ENCODE measurements at places on chromosomes 1 and 21. TPM values are rescaled to one million over a fixed set of nuclear protein-coding genes. Genes with fewer than 3 reads are reported as not detected.

The CADM3 gene
- 0.48 TPM for total RNA-seq

The GSTM5 gene
- 0.36 TPM for total RNA-seq

The WNT4 gene
- total RNA-seq = 7.7 TPM

The GFI1 gene
- total RNA-seq = 0.24 TPM

The CBR1 gene
- total RNA-seq = 131 TPM

The PYHIN1 gene
- 0.44 TPM for total RNA-seq

DNA sequence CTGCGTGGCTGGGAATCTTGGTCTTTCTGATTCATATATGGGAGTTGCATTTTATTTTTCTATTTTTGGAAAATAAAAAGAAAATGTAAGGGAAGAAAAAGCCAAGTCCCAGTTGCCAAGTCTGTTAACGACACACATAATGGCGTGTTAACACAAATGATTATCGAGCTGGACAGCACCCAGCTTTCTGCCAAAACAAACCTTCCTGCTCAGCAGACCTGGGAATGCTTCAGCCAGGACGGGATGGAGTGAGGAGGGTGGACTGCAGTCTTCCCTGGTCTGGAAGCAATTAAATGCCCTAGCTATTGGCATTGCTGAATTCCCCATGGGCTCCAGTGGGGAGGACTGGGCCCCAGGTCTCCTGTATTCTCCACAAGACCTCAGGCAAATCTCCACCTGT is 184.2 kb upstream of the USP24 start:
- no peak for ATAC-seq

- ATAC-seq = no peak
Observed at GRCh38 chr1:111486431-111486830, 12.6 kb downstream of the C1orf162 start.

DNA sequence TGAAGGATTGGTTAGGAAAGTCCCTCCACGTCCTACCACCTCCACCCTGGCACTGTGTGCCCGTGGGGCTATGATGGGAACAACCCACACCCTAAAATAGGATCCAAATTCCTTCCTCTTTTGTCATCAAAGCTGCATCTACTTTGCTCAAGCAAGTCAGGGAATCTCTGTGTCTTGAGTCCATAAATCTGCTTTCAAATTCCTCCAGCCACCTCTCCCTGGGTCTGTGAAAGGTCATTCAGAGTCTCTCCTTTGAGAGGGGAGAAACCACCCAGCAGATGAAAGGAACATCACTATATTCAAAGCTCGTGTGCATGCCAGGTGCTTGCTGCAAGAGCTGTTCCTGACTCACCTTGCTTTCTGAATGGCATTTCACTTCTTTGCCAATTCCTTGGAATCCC is 243.6 kb downstream of the TM2D1 start:
- ATAC-seq = peak; percentile 89

DNA sequence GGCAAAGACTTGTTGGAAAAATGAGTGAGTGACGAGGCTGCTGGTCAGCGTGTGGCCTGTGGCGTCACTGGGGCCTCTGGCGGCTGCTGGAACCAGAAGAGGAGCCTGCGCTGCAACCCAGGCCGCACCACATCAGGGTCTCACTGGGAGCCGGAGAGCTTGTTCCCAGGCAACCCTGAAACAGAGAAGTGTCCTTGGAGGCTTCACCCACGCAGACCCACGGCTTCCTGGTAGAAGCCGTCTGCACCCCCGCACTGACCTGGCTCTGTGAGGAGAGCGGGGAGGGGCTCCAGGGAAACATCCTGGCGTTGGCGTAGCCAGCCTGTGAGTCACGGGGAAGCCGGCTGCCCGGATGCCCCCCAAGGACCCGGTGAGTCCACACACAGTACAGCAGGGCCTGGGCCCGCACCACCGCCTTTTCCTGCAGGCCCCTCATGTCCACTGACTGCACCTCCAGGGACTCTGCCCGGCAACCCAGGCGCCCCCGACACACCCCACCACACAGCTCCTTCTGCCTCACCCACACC is 57.4 kb downstream of the COL6A1 start:
- ATAC-seq = peak; percentile 50

- ATAC-seq = no peak
Observed at GRCh38 chr1:89837036-89837481, 16.2 kb downstream of the LRRC8D start.

DNA sequence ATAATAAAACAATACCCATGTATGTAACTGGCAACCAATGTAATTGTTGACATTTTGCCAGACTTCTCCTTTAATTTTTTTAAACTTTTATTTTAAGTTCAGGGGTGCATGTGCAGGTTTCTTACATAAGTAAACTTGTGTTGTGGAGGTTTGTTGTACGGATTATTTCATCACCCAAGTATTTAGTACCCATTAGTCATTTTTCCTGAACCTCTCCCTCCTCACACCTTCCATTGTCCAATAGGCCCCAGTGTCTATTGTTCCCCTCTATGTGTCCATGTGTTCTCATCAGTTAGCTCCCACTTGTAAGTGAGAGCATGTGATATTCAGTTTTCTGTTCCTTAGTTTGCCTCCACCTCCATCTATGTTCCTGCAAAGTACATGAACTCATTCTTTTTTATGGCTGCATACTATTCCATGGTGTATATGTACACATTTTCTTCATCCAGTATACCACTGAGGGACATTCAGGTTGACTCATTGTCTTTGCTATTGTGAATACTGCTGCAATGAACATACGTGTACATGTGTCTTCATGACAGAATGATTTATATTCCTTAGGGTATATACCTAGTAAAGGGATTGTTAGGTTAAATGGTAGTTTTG is 6.7 kb downstream of the DEPDC1 start:
- ATAC-seq = no peak

- no peak for ATAC-seq
Observed at GRCh38 chr1:101843160-101843559, 153.6 kb downstream of the OLFM3 start.

DNA sequence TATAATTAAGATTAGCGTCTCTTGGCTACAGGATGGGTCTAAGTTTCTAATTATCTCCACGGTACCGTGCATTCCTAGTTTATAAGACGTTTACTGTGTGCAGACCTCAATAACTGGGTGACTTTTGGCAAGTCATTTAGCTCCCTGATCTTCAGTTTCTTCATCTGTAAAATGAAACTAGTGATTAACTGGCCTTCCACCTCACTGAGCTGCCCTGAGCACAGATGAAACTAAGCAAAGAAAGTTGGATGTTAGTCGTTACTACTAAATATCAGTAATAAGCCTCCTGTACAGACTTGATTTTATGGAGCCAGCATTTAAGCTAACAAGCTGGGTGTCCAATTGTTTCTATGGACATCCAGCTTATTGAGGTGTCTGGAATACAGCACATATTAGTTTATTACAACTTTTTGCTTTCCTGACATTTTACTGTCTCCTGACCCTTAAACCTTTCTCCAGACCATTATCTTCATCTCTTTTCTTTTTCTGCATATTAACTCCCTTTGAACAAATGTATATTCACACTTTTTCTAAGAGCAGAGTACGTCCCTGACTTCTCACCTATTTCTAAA is 1.1 kb downstream of the CR2 start:
- no peak for ATAC-seq

DNA sequence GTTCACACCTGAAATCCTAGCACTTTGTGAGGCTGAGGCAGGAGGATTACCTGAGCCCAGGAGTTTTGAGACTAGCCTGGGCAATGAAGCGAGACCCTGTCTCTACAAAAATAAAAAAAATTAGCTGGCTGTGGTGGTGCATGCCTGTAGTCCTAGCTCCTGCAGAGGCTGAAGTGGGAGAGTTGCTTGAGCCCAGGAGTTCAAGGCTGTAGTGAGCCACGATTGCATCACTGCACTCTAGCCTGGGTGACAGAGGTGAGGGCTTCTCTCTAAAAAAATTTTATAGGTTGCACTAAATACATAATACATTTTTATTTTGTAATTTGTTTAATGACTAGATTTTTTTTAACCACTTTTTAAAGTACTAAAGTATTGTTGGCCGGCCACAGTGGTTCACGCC is 6.1 kb downstream of the PARK7 start:
- ATAC-seq = no peak

- peak; percentile 8 for ATAC-seq
Observed at GRCh38 chr1:6392809-6393399, 663 bp downstream of the ACOT7 start.

- ATAC-seq = no peak
Observed at GRCh38 chr1:28927648-28928313, 13.4 kb downstream of the EPB41 start.

- ATAC-seq = peak; percentile 48
Observed at GRCh38 chr21:25421321-25422028, 185.8 kb downstream of the MRPL39 start.

DNA sequence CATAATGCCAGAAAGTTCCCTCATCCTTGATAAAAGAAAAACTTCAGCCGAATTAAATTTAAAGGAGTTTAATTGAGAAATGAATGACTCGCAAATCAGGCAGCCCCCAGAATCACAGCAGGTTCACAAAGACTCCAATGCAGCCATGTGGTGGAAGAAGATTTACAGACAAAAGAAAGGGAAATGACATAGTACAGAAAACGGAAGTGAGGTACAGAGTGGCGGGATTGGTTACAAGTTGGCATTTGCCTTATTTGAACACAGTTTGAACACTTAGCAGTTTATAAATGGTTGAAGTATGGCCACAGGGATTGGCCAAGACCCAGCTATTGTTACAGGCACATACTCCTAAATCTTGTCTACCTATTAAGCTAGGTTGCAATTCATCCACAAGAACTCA is 46.6 kb downstream of the HIVEP3 start:
- ATAC-seq = no peak

- no peak for ATAC-seq
Observed at GRCh38 chr1:39089931-39090521, 63.9 kb downstream of the NDUFS5 start.

DNA sequence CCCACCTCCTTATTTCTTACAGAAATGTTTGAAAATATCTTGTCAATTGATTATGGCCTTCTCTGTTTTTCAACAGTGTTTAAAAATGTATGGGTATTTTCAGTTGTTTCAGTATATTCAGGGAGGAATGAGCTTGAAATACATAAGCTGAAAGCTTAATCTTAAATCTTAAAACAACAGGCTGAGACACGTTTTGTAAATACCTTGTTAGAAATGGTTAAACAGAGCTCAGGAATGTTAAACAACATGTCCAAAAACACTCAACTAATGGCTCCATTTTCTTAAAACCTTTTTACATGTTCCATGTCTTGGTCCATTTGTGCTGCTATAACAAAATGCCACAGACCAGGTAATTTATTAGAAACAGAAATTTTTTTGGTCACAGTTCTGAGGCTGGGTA is 953.8 kb upstream of the ADGRL2 start:
- ATAC-seq = no peak

Data from esophagus mucosa (tissue), 1 donor.